ENCODE measurements at places on chromosomes 1 and 21. TPM values are rescaled to one million over a fixed set of nuclear protein-coding genes. Genes with fewer than 3 reads are reported as not detected.

SESN2 gene
- 8.3 TPM for total RNA-seq

NEGR1 gene
- not detected for total RNA-seq

EFHD2 gene
- 241 TPM for total RNA-seq

CYP4B1 gene
- total RNA-seq: not detected

CHI3L2 gene
- total RNA-seq: 0.54 TPM

TSPAN2 gene
- total RNA-seq: 1.2 TPM

All from A549 treated with CpdA at 1 μM for 4 hours (cell line).